ENCODE measurements at places on chromosomes 3 and 15. TPM values are rescaled to one million over a fixed set of nuclear protein-coding genes. Genes with fewer than 3 reads are reported as not detected.

The TAMM41 gene
- total RNA-seq, result 26.9 TPM

The RASGRF1 gene
- not detected for total RNA-seq

The FBXO40 gene
- total RNA-seq, result not detected

DNA sequence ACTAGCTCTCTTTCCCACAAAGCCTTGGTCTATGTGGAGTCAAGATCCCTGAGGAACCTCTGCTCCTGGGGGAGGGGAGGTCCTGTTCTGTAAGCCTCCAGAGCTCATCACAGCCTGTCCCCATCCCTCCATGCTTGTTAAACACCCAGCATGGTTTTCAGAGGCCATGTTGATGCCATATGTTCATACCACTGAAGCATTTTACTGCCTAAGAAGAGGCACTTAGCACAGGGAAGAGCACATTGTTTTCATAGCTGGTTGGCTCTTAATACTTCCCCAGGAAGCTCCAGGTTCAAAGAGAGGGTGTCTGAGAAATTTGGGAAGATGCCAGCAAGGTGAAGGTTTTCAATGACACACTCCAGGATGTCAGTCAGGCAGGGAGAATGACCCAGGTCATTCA is 25.6 kb downstream of the CPNE4 start:
- DNase-seq, result no peak

DNA sequence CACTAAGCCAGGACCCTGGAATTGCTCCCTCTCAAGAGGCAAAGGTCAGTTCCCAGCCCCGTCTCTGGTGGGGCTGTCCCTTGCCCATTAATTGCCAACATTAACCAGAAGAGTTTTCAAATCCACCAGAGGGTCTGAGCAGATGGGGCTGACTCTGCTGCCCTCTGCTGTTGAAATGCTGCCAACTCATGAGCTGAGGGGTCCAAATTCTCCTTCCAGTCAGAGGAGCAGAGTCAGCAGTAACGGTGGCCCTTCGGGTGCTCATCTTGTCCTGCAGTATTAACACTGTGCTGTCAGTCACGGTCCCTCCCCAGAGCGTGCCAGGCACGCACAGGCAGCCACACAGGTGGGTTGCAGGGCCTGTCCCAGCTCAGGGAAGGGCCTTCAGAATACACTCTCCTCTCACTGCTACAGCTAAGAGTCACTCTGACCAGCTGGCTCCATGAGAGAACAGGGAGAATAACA is 10.7 kb upstream of the SPTBN5 start:
- peak; percentile 62 for DNase-seq

GRCh38 chr15:83105440-83105839 is 2.0 kb upstream of the TM6SF1 start:
- DNase-seq, result no peak

GRCh38 chr15:63048776-63049665 is 6.5 kb downstream of the TPM1 start:
- peak; percentile 22 for DNase-seq

- DNase-seq, result peak; percentile 92
Observed at GRCh38 chr3:50260027-50260941, 8.7 kb upstream of the SEMA3B start.

GRCh38 chr3:14323401-14324223 is 78.8 kb upstream of the SLC6A6 start:
- no peak for DNase-seq

All from activated naive CD8-positive, alpha-beta T cell treated with anti-CD3 and anti-CD28 coated beads for 36 hours (primary cell).